ENCODE measurements at places on chromosomes 4 and X.
A peak's percentile ranks its signal among the peaks of the same experiment; 100 is the strongest.

DNA sequence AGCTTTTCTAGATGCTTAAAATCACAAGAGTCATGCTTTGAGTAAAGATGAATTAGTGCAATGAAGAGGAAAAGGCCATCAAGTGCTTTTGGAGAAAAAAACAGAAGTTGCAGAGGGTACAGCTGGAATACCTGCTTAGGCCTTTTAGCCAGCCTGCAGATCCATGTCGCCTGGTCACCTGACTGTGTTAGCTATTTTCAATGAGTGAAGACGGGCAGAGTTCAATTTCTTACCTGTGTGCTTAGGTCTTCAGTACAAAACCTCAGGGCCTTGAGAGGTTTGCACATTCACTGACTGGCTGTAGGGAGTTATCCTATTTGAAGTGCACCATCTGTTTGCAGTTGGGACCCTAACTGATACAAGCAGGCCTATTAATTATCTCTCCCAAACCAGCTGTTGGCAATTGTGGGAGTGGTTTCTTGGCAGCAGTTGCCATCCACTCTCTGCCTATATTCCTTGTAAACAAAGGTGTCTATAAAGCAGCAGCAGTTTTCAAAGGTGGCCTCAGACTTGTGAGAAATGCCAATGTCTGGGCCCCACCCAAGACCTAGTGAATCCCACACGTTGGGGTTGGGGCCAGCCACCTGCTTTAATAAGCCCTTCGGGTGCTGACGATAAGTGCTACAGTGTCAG lies 16.3 kb upstream of the FAT1 start:
- DNase-seq = no peak

GRCh38 chrX:103550415-103551051 lies 31.2 kb upstream of the RAB40A start:
- no peak for DNase-seq

GRCh38 chr4:83178029-83178428 lies 63.5 kb upstream of the PLAC8 start:
- no peak for DNase-seq

GRCh38 chrX:71458866-71459265 lies 74.0 kb upstream of the OGT start:
- DNase-seq = no peak

DNA sequence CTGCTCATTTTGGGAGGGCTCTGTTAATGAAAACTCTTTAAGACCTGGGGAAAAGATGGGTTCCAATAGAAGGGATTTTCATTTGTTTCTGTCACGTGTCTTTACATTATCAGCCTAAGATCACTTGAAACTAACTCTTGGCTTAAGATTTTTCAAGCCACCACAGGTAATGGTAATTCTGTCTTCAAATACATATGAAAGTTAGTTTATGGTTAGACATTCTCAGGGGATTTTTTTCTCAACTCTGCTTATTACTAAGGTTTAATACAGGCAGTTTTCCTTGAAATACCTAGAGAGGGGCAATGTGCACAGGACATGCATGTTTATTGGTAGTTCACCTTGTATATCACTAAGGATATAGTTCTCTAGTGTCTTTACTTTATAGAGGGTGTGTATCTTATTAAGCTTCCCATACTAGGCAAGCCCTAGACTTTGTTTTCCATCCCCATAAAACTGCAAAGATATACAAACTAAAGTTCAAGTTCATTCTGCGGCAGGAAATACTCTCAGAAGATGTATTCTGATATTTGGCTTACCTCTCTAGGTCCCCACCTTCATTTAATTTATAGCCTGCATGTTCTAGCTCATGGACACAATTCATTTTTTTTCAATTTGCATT lies 38.2 kb upstream of the MYOZ2 start:
- DNase-seq = no peak

DNA sequence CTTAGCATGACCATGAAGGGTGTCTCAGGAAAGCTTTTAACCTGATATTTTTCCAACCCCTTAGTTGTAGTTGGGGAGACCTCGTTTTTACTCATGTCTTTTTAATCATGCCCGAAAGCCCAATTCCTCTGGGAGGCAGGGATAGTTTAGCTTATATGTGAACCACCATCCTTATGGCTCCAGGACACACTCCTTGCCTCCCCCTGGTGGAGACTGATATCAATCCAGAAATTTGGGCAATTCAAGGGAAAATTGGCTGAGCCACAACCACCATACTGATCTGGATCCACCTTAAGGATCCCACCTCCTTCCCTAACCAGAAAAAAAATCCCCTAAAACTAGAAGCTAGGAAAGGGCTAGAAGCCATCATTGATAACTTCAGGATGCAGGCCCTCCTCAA lies 13.4 kb upstream of the COL25A1 start:
- no peak for DNase-seq

DNA sequence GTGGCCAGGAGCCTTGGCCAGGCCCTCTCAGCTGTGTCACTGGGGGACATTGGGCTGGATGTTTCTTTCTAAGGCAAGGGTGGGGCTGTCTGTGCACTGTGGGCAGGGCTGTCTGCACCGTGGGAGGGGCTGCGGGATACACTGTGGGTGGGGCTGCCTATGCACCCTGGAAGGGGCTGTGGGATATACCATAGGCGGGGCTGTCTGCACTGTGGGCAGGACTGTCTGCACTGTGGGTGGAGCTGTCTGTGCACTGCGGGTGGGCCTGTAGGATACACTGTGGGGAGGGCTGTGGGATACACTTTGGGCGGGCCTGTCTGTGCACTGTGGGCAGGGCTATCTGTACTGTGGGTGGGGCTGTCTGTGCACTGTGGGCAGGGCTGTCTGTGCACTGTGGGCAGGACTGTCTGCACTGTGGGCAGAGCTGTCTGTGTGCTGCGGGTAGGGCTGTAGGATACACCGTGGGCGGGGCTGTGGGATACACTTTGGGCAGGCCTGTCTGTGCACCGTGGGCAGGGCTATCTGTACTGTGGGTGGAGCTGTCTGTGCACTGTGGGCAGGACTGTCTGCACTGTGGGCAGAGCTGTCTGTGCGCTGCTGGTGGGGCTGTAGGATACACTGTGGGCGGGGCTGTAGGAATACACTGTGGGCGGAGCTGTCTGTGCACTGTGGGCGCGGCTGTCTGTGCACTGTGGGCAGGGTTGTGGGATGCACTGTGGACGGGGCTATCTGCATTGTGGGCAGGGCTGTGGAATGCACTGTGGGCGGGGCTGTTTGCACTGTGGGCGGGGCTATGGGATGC lies 31.1 kb downstream of the ACOX3 start:
- no peak for DNase-seq

DNA sequence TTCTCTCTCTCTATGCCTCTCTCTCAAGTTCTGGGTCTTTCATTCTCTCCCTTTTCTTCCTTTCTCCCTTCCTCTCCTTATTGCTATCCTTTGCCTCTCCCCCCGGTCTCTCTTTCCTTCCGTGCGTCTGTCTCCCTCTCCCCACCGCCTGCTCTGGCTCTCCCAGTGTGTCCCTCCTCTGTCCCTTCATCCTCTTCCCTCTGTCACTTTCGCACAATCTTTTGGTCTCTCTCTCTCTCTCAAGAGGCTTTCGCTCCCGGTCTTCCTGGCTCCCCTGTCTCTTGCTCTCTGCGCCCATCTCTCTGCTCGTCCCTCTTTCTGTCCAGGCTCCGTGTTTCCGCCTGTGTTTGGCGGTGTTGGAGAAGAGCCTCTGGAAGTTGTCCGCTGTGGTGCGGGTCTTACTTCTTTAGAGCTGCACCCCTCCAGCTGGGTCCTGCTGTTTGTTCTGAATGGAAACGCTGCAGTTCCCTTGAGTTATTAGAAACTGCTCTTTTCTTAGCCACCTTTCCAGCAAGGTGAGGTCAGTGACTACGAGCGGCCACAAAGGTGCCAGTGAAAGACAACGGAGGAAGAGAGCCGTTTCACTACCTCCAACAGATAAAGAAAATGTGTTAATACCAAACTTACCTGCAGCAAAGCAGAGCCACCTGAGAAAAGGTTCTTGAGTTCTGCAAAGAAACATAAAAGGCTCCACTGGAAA lies 1.1 kb downstream of the BMPR1B start:
- no peak for DNase-seq

GRCh38 chr4:165152527-165152926 lies 39.9 kb upstream of the TMEM192 start:
- DNase-seq = peak; percentile 41

DNA sequence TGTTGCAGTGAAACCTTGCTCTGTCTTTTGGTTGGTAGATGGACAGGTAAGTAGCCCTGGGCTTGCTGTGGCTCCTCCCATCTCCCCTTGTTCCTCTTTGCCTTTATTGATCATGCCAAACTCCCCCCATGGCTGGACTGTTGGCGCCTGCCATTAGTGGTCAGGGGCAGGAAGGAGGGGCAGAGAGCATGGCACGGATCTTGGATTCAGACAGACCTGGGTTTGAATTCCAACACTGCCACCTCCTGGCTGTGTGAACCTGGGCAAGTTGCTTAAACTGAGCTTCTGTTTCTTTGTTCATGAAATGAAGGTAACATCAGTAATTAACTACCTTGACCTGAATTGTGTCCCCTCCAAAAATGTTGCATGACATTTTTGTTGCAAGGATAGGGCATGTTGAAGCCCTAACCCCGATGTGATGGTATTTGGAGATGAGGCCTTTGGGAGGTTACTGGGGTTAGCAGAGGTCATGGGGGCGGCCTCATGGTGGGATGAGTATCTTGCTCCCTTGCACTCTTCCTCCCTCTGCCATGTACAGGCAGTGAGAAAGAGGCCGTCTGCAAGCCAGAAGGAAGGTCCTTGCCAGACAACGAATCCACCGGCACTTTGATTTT lies 6.0 kb downstream of the SLC2A9 start:
- no peak for DNase-seq
